ENCODE measurements at places on chromosomes 16 and 17. TPM values are rescaled to one million over a fixed set of nuclear protein-coding genes. Genes with fewer than 3 reads are reported as not detected.

GRCh38 chr17:2749784-2750181 is 331 bp upstream of the CCDC92B start:
- H3K4me1 ChIP-seq = peaks cover 2% of the 10 kb centered on the region
- H3K27me3 ChIP-seq = peaks cover 44% of the 10 kb centered on the region
- H3K36me3 ChIP-seq = no peaks in the 10 kb centered on the region
- H3K4me3 ChIP-seq = no peak overlapping the region
- H3K27ac ChIP-seq = no peak overlapping the region
- DNase-seq = peak; percentile 73

DNA sequence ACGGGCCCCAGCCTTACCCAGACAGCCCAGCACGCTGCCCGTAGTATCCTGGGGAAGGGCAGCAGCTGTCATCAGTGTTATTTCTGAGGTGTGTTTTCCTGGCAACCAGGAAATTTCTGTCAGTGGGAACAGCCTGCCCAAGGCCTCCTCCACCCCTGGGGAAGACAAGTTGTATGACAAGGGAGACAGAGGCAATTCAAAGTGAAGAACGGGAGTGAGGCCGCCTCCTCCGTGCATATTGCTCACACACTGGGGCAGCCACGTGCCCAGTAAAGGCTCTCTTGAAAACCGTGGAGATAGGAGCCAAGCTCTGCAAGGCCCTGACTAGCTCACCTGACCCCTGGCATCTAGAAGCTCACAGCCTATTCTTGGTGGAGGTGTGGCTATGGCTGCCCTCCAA is 57.6 kb downstream of the RAI1 start:
- no peak for DNase-seq
- H3K36me3 ChIP-seq = no peaks in the 10 kb centered on the region
- peak overlapping the region; percentile 75 for H3K27ac ChIP-seq
- peaks cover 3% of the 10 kb centered on the region for H3K27me3 ChIP-seq

DNA sequence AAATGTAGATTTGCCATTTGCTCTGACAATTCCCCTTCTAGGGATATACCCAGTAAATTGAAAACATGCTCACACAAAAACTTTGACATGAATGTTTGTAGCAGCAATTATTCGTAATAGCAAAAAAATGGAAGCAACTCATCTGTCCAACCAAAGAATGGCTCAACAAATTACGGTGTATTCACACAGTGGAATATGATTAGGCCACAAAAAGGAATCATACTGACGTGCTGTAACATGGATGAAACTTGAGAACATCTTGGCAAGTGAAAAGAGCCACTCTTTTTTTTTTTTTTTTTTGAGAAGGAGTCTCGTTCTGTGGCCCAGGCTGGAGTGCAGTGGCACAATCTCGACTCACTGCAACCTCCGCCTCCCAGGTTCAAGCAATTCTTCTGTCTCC is 24.1 kb upstream of the SPNS3 start:
- peaks cover 6% of the 10 kb centered on the region for H3K4me1 ChIP-seq
- H3K4me3 ChIP-seq = no peak overlapping the region
- no peaks in the 10 kb centered on the region for H3K27me3 ChIP-seq
- H3K36me3 ChIP-seq = no peaks in the 10 kb centered on the region
- DNase-seq = no peak
- no peak overlapping the region for H3K27ac ChIP-seq

- peaks cover 3% of the 10 kb centered on the region for H3K27me3 ChIP-seq
- H3K4me3 ChIP-seq = no peak overlapping the region
- no peaks in the 10 kb centered on the region for H3K36me3 ChIP-seq
- DNase-seq = no peak
- H3K27ac ChIP-seq = no peak overlapping the region
- peaks cover 2% of the 10 kb centered on the region for H3K4me1 ChIP-seq
These were observed 7.9 kb downstream of the FA2H start for GRCh38 chr16:74766729-74767128.

DNA sequence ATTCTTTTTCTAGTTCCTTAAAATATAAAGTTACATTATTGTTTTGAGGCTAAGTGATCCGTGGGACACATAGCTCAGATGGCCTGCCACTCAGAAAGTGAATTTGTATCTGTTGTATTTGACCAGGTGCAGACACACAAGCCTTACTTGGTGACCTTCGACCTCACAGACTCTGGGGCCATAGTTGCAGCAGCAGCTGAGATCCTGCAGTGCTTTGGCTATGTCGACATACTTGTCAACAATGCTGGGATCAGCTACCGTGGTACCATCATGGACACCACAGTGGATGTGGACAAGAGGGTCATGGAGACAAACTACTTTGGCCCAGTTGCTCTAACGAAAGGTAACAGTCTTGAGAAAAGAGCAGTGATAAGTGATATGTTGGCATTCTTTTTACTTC is 30.5 kb downstream of the TMEM11 start:
- H3K4me1 ChIP-seq = no peaks in the 10 kb centered on the region
- no peaks in the 10 kb centered on the region for H3K27me3 ChIP-seq
- no peak for DNase-seq
- peaks cover 12% of the 10 kb centered on the region for H3K36me3 ChIP-seq

The SDR42E2 gene
- total RNA-seq = 0.22 TPM

- peaks cover 51% of the 10 kb centered on the region for H3K4me1 ChIP-seq
- H3K36me3 ChIP-seq = peaks cover 8% of the 10 kb centered on the region
- H3K4me3 ChIP-seq = peak overlapping the region; percentile 47
- H3K27me3 ChIP-seq = peaks cover 23% of the 10 kb centered on the region
These were observed 26.6 kb upstream of the OR1F1 start for GRCh38 chr16:3161235-3162018.

GRCh38 chr16:86073103-86073625 is 174.2 kb downstream of the IRF8 start:
- no peak overlapping the region for H3K4me3 ChIP-seq
- H3K4me1 ChIP-seq = no peaks in the 10 kb centered on the region
- no peaks in the 10 kb centered on the region for H3K36me3 ChIP-seq
- DNase-seq = no peak
- no peaks in the 10 kb centered on the region for H3K27me3 ChIP-seq
- H3K27ac ChIP-seq = no peak overlapping the region

DNA sequence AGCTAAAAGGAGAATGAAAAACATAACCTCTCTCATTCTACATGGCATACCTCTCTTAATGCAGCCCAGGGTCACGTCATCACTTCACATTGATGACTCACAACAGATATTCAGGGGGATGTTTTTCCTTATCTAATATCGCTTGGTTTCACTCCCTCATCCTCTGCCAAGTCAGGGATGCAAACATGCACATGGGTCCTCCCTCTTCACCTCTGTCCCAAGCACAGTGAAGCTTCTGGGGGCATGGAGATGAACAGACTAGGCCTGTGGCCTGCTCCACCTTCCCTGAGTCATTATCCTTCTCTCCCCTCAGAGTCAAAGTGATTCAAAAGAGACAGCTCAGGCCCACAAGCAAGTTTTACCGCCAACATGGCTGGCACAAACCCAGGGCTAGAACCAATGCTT is 2.3 kb upstream of the MT2A start:
- H3K27ac ChIP-seq = no peak overlapping the region
- peaks cover 39% of the 10 kb centered on the region for H3K4me1 ChIP-seq
- no peak overlapping the region for H3K4me3 ChIP-seq

All from activated CD4-positive, alpha-beta T cell treated with anti-CD3 and anti-CD28 coated beads, Interleukin-2, amount 10 ng/mL, durations not matched to agents 7 days and 5 days (primary cell).